Melanocyte of skin (primary cell): ENCODE measurements at places on chromosomes 5 and 9. TPM values are rescaled to one million over a fixed set of nuclear protein-coding genes. Genes with fewer than 3 reads are reported as not detected.

The SLC34A3 gene
- total RNA-seq: not detected in 2 replicates

The NR5A1 gene
- not detected in 2 replicates for total RNA-seq

The SLC6A19 gene
- not detected in 2 replicates for total RNA-seq

The AQP7 gene
- total RNA-seq: under 0.01 TPM in 1 of 2 replicates, not detected in the other

The DNM1 gene
- 0.67 and 0.77 TPM in 2 replicates for total RNA-seq

The ASS1 gene
- total RNA-seq: 1.0 and 4.0 TPM in 2 replicates

The BTNL3 gene
- not detected in 2 replicates for total RNA-seq

The SVEP1 gene
- 0.36 TPM in 1 of 2 replicates, not detected in the other for total RNA-seq

The MYO10 gene
- total RNA-seq: 69.9 and 162 TPM in 2 replicates

The PAEP gene
- total RNA-seq: 11.0 and 12.4 TPM in 2 replicates

The CTNND2 gene
- total RNA-seq: not detected in 2 replicates

The PCDHA11 gene
- not detected in 2 replicates for total RNA-seq

The PNPLA7 gene
- 0.69 and 1.5 TPM in 2 replicates for total RNA-seq

The IL5 gene
- not detected in 2 replicates for total RNA-seq

The DCTN4 gene
- total RNA-seq: 57.8 and 76.0 TPM in 2 replicates

The PLAC8L1 gene
- total RNA-seq: 0.73 TPM in 1 of 2 replicates, not detected in the other

The SLC2A8 gene
- total RNA-seq: 12.7 and 18.6 TPM in 2 replicates

The C5orf58 gene
- not detected in 2 replicates for total RNA-seq

The SPINK5 gene
- total RNA-seq: 0.15 TPM in 1 of 2 replicates, not detected in the other

The LCN1 gene
- total RNA-seq: not detected in 2 replicates

The CCNO gene
- total RNA-seq: 1.4 and 2.2 TPM in 2 replicates

The PTPN3 gene
- 4.7 and 8.3 TPM in 2 replicates for total RNA-seq

The PCDHGA1 gene
- total RNA-seq: under 0.01 and 0.36 TPM in 2 replicates

The ZBED3 gene
- 2.8 and 9.8 TPM in 2 replicates for total RNA-seq

The TOMM5 gene
- total RNA-seq: 68.5 and 107 TPM in 2 replicates

The BTNL8 gene
- total RNA-seq: not detected in 2 replicates

The TMEM174 gene
- not detected in 2 replicates for total RNA-seq

The CATSPER3 gene
- not detected in 2 replicates for total RNA-seq

The GABRB2 gene
- total RNA-seq: not detected in 2 replicates

The OMD gene
- total RNA-seq: 0.31 TPM in 1 of 2 replicates, not detected in the other

The GABRA6 gene
- not detected in 2 replicates for total RNA-seq

The PAPPA gene
- 1.4 and 4.0 TPM in 2 replicates for total RNA-seq

The TCOF1 gene
- total RNA-seq: 30.4 and 34.6 TPM in 2 replicates

The SMIM33 gene
- total RNA-seq: not detected in 2 replicates

The CCDC183 gene
- 0.69 TPM in 1 of 2 replicates, not detected in the other for total RNA-seq

The RAD1 gene
- 24.7 and 35.0 TPM in 2 replicates for total RNA-seq

The PCDHGA9 gene
- 1.4 and 5.1 TPM in 2 replicates for total RNA-seq

The LCNL1 gene
- not detected in 2 replicates for total RNA-seq

The SAPCD2 gene
- total RNA-seq: 8.0 and 12.0 TPM in 2 replicates

The KIAA1958 gene
- total RNA-seq: 1.5 and 1.7 TPM in 2 replicates
